ENCODE measurements at places on chromosomes 6 and 20. TPM values are rescaled to one million over a fixed set of nuclear protein-coding genes. Genes with fewer than 3 reads are reported as not detected.

DNA sequence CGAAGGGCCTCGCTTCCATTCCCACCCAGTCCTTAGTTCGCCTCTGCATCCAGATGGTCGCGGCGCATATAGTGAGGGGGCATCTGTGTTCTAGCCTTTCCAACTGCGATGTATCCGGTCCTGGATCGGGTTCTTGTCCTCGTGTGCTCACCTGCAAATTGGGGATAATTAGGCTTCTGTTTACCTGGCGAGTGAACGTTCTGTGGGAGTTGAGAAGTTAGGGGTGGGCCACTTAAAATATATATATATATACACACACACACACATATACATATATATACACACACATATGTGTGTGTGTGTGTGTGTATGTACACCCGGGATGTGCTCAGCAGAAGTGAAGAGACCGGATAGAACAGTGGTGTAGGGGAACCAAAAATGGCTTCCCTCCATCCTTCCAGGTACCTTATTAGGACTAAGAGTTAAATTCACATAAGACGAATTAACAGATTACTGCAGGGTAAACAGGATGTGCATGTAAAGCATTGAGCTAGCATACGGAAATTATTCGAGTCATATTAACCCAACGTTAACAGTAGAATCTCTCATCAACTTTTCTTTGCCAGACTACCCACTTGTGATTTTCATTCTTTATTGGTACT is 537 bp downstream of the CSTF1 start:
- no peak for DNase-seq

DNA sequence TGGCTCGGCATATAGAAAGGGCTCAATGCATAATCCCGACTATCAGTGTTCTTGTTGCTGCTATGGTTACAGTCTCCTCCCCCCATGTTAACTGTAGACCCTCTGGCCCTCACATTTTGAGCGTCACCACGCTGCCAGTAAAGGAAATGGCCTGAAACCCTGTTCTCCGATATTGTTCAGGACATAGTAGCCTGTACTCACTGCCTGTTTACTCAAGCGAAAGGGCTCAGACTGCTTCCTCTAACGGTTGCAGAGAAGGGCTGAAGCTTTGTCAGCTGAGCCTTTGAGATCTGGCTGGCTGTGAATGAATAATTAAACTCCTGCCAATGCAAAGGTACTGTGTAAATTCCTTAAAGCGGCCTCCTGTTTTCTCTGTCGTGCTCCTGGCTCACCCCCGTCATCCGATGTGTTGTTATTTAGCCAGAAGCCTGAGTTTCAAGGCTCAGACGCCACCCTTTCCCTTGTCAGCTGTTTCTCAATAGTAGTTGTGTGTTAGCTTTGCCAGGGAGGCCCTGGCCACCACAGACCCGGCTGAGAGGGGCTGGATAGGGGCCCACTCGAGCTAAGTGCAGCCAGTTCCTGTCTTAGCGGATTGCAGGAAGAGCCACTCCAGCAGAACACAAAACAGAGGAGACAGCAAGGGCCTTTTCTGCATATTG is 31.2 kb upstream of the RALGAPA2 start:
- no peak for DNase-seq

DNA sequence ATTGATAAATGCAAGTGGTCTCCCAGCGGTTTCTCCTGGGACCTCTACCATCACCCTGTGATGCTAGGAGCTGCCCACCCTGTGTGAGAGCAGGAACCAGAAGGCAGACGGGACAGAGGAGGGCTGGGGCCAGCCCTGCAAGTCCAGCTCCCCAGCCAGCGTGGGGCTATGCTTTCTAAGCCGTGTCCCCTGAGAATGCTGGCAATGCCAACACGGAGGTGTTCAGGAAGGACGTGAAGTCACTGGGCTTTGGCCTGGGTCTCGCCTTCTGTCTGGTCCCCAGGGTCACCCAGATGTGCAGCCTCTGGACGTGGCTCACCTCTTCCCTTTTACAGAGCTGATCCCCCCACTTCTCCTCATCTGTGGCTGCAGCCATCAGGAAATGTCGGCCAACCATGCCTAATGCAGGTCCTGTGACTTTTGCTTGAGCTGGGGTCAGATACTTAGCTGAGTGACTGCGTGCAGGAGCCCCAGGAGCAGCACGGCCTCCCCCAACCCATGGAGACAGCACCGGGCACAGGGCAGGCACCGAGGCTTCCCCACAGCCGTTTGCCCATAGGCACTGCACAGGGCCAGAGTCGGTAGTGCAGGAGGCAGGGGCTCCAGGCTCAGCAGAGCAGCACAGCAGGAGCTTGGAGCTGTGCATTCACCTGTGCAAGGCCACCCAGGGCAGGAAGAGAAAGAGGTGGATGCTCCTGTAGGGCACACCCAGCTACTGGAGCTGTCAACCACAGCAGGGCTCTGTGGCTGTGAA is 66.2 kb downstream of the GNAS-AS1 start:
- no peak for DNase-seq

GRCh38 chr6:130259140-130259539 is 36.4 kb upstream of the SAMD3 start:
- no peak for DNase-seq

Gene EDN1
- 23.2 TPM for total RNA-seq

DNA sequence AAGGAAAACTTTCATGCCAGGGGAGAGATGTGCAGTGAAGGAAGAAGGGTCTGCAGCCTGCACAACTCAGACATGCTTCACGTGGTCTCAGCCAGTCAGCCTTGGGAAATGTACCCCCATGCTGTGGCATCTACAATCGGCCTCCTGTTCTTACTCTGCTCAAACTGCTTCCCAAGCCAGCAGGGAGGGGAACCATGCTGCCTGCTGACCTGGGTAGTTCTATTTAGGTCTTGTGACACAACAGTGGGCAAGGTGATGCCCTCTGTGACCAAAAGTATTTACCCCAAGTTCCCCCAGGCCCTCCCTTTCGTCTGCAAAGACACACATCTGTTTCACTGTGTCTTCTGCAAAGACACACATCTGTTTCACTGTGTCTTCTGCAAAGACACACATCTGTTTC is 106.9 kb downstream of the SLC23A2 start:
- DNase-seq: no peak

GRCh38 chr6:35775031-35775430 is 1.4 kb upstream of the CLPSL2 start:
- no peak for DNase-seq

GRCh38 chr6:2158596-2159271 is 86.7 kb downstream of the GMDS start:
- peak; percentile 13 for DNase-seq

GRCh38 chr6:75419980-75420379 is 73.6 kb downstream of the FILIP1 start:
- no peak for DNase-seq

- DNase-seq: peak; percentile 26
Measured at GRCh38 chr20:47272893-47273590, 83.5 kb downstream of the ZMYND8 start.

GRCh38 chr6:170463101-170463721 is 89.9 kb downstream of the PSMB1 start:
- no peak for DNase-seq

- DNase-seq: no peak
Measured at GRCh38 chr20:47638851-47639250, 137.2 kb downstream of the NCOA3 start.

DNA sequence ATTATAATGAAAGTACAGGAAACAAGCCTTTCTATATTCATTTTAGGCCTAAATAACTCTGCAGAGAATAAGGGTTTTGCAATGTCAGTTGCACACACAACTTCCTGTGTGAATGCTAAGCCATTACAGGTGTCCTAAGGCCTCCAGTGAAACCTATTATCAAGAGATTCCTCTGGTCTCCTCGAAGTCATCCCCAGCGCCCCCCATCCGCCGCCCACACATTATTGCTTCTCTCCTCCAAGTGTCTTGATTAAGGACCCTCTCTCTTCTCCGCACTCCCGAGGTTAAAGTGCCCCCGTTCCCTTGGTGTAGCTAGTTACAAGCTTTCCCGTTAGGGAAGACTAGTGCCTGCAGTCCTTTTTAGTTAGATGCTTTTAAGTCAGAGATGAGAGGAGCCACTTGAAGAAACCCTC is 1.3 kb downstream of the HIVEP2 start:
- DNase-seq: no peak

Gene PKIB
- total RNA-seq: 0.89 TPM

Gene COL21A1
- not detected for total RNA-seq

Gene ACTL10
- 3.5 TPM for total RNA-seq

Gene PNPLA1
- not detected for total RNA-seq

Gene OOEP
- total RNA-seq: not detected

DNA sequence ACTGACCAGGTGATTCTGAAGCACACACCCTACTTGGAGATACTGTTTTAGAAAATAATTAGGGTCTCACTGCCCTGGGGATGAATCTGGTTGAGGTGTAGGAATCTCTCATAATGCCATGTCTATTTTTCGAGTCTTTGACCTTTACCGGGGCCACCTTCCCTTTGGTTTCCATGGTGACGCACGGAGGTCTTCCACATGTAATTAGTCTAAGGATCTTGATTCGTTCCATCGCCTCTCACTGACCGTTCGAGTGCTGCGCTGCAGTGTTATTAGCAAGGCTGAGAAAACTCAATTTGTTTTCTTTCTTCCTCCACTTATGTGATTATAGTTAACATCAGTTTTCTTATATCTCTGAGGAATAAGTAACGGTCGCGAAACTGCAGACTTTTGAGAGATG is 144.3 kb upstream of the SPACA1 start:
- DNase-seq: no peak

Gene ZBTB22
- 20.0 TPM for total RNA-seq

GRCh38 chr6:55604021-55604420 is 25.0 kb upstream of the HMGCLL1 start:
- no peak for DNase-seq

- no peak for DNase-seq
Measured at GRCh38 chr6:120652506-120652905, 681.8 kb downstream of the TBC1D32 start.

- no peak for DNase-seq
Measured at GRCh38 chr20:38131588-38132121, 33.4 kb downstream of the TGM2 start.

DNA sequence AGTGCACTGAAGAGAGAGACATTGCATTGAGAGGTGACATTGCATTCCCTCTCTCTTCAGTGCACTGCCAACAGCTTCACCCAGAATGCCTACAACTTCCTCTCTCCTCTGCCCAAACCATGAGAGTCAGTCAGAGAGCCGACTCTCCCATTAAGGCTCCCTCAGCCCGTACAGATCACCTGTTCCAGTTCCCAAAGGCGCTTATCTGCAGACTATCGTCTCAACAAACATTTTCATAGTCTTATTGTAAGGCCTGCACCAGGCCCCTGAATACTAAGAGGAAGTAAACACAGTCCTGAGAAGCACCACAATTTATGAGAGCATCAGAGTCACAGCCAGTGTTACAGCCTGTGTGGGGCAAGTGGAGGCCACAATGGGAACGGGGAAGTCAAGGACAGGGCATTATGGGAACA is 53.7 kb downstream of the GFOD1 start:
- DNase-seq: no peak

Gene SNX14
- total RNA-seq: 88.2 TPM

- DNase-seq: no peak
Measured at GRCh38 chr6:138037009-138037504, 70.2 kb downstream of the PERP start.

Gene SYNCRIP
- total RNA-seq: 89.9 TPM

Gene C4B
- total RNA-seq: 0.26 TPM

- no peak for DNase-seq
Measured at GRCh38 chr6:98467902-98468301, 366.5 kb upstream of the POU3F2 start.

Gene CCN5
- total RNA-seq: not detected

GRCh38 chr6:37525460-37526357 is 26.0 kb upstream of the CCDC167 start:
- DNase-seq: no peak

DNA sequence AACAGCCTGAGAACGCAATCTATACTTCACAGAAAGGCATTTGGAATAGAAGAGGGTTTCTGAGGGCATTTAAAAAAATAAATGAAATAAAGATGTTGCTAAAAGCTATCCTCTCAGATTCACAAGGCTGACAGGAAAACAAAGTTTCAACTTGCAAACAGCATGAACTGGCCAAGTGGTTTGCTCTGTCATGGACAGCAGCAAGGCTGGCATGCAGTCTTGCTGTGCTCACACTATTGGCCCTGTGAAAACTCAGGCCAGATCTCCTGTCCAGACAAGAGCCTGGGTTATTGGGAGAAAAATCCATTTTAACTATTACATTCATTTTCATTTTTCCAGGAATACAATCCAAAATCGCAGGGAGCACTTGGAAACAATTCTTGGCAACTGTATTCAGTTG is 506.2 kb upstream of the SLC35B3 start:
- peak; percentile 31 for DNase-seq

GRCh38 chr6:92879526-92879925 is 539.8 kb downstream of the EPHA7 start:
- DNase-seq: no peak

Data from MG63 (cell line).